ENCODE measurements at places on chromosomes 5 and 9.

- peak; percentile 72 for DNase-seq
These were observed at the start of gene MPDZ for GRCh38 chr9:13279284-13280141. Gene MPDZ, minus strand, starts transcription at chr9:13279692. Its CDS starts 29,377 bp downstream, at chr9:13250315.

- no peak for DNase-seq
These were observed 63.2 kb upstream of the GHR start for GRCh38 chr5:42360056-42360455.

- DNase-seq: no peak
These were observed 49.4 kb upstream of the ORM1 start for GRCh38 chr9:114273461-114273881.

- DNase-seq: no peak
These were observed 369.2 kb upstream of the PDE4D start for GRCh38 chr5:60262576-60263295.

DNA sequence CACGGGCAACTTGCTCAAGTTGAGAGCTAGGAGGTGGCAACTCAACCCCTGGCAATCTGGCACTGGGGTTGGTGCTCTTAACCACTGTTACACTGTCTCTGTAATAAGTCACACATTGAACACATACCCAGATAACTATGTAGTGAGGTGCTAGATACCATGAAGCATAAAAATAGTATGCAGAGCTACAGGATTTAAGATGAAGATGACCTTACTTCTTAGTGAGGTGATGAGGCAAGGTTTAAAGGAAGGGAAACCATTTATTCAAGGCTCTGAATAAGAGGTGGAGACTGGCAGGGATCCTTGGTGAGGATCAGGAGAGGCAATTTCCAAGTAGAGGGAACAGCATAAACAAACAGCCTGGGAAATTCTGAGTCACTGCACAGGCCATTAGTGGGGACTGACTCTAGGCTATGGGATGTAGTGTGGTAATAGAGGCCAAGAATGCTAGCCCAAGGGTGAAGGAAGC, 67.6 kb upstream of the NR3C1 start:
- no peak for DNase-seq

DNA sequence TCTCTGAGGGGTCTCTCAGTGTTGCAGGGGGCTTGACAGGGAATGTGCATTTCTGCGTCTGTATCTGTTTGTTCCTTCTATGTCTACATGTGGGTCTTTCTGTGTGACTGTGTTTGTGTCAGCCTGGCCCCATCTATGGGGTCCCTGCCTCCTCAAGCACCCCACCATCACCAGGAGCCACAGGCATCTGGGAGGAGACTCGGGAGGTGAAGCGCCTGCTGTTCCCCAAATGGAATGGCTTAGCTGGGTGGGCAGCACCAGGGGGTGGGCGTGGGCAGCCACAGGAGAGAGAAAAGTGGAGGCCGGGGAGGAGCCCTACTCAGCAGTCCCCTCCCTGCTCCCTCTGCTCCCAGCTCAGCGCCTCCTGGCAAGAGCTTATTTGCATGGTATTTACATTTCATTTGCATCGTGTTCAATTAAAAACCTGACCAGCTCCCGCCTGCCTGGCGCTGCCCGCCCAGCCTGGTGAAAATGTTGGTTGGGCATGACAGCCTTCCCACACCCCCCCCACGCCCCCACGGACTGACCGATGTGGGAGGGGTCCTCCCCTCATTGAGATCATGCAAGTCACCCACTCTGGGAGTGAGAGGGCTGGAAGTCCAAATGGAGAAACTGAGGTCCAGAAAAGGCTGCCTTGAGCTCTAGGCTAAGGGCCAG, 50.5 kb downstream of the CXXC5 start:
- peak; percentile 80 for DNase-seq

GRCh38 chr9:16069671-16070454, 517.0 kb downstream of the CCDC171 start:
- no peak for DNase-seq

DNA sequence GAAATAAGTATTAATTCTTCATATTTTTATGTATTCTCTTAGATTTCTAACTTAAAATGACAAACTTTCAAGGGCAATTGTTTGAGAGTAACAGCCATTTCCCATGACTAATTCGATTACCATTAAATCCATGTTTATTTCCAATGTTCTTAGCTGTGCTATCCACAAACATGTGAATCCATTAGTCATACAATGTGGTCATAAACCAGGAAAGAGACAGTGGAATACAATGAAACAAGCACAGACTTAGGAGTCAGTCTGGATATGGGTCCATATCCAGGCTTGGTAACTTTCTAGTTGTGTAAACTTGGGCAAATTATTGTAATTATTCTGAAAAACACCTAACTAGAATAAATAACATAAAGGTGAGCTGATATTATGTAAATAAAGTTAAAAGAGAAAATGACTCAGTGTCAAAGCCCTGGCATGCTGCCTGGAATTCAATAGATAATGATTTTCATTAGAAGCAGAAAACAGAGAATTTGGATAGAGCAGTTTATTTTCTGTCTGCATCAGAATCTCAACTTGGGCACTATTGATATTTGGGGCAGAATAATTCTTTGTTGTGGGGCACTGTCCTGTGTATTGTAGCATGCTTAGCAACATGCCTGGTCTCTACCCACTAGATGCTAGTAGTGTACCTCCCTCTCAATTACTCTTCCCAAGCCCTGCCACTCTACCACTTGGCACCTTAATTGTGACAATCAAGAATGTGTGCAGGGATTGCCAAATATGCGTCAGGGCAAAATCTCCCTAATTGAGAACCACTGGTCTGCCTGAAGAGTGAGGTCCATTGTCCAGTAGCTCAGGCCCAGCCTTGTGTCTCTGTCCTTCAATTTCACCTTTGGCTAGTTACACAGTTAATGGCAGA, 44.7 kb upstream of the SLC27A6 start:
- DNase-seq: no peak

DNA sequence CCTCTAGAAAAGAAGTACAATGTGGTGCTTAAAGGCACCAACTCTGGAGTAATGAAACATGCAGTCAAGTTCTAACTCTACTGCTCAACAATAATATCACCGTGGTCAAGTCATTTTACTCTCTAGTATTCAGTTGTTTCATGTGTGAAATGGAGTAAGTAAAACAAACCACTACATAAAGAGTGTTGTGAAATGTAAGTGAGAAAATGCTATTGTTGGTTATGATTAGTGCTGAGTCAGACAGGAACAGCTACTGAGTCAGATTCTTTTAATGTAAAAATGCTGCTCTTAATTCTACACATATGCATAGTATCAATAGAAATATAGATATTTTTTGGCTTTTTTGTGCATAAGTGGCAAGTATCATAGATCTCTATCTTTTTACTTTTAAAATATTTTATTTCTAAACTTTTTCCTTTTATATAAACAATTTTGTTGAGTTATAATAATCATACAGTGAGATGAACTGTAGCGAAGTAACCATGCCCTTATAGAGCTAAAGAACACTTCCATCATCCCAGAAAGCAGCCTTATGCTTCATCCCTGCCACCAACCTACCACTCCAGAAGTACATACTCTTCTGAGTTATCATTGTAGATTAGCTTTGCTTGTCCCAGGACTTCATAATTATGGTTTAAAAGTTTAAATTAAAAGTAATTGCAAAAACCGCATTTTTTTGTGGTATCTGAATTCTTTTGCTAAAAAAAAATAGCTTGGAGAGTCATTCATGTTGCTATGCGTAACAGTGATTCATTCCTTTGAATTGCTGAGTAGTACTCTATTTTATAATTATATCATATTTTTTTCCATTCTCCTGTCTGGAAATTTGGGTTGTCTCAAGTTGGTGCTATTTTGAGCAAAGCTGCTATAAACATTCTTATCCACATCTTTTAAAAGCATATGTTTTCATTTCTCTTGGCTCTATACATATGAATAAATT, 548.2 kb upstream of the CLINT1 start:
- DNase-seq: no peak

DNA sequence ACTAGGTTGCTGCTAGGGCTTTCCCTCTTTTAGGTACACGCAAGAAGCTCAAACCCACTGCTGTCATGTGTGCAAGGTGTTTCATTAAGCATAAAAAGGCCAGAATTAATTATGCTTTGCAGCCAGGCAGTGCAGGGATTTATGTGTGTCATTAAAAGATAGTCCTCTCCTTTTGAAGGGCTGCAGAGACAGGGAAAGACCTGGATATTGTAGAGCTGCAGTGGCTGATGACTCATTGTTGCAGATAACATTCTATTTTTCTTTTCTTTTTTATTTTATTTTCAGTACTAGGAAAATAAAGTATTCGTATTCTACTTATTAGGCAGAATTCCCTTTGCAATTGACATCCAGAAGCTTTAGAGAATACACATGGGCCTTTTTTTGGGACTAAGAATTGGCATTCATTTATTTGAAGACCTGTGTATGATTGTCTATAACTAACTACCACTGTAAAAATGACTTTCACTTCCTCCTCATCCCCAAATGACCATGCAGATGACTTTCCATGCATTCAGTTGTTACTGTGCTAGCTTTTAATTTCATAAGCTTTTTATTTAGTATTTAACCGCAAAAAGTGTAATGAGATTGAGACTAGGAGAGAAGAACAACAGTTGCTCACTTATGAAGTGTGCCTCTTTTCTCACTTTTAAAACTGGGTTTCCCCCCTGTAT, 113.0 kb downstream of the PAM start:
- DNase-seq: no peak

- DNase-seq: no peak
These were observed 335.2 kb upstream of the TARS1 start for GRCh38 chr5:33105521-33105941.

DNA sequence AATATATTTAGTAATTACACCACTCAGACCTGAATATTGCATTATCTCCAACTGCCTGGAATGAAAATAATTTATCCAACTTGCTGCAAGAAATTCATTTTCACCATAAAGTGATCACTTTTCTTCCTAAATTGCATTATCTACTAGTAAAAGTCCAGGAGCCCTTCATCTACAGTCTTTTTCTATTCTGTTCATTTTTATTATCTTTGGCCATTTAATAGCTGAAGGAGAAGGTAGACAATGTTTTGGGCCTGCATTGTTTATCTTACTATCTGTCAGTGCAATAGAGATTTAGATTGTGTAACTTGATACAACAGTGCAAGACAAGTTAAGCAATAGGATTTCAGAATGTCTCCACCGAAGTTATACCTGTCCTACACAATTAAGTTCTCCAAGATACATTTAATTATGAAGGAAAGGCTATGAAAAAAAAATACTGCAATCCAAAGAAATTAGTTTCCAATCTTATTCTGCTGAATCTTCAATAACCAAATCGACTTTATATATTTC, 1339.7 kb upstream of the CDH6 start:
- DNase-seq: no peak

GRCh38 chr5:4015709-4016108, 420.1 kb downstream of the IRX1 start:
- DNase-seq: no peak

DNA sequence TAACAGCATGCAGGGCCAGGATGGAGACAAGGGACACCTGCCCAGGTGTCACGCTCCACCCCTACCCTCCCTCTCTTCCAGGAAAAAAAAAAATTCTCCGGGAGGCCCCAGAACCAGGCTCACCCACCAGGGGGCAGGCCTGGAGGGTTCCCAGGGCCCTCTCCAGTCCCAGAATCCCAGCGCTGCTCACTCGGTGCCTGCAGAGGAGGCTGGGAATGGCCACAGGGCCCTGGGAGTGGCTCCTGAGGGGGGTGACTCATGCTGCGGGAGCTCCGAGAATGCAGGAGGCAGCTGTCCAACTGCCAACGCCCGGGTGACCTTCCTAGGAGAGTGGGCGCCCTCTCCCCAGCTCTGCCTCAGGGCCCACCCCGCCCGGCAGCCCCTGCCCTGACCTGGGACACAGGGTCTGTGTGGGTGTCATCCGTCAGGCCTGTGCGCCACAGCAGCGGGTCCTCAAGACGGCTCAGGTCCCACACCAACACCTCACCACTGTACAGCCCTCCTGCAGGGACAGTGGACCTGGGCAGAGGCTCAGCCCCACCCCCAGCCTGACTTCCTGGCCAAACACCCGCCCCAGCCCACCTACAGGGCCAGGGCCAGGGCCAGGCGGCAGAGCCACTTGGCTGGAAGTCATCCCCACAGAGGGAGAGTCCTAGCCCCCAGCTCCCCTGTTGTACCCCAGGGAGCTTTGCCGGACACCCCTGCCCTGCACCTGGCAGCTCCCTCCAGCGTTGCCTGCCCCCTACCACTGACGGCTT, 21.2 kb downstream of the DYNC2I2 start:
- no peak for DNase-seq

GRCh38 chr5:1840071-1840547, 38.9 kb downstream of the NDUFS6 start:
- no peak for DNase-seq

- no peak for DNase-seq
These were observed 364 bp downstream of the RPS6 start for GRCh38 chr9:19379697-19380046.

DNA sequence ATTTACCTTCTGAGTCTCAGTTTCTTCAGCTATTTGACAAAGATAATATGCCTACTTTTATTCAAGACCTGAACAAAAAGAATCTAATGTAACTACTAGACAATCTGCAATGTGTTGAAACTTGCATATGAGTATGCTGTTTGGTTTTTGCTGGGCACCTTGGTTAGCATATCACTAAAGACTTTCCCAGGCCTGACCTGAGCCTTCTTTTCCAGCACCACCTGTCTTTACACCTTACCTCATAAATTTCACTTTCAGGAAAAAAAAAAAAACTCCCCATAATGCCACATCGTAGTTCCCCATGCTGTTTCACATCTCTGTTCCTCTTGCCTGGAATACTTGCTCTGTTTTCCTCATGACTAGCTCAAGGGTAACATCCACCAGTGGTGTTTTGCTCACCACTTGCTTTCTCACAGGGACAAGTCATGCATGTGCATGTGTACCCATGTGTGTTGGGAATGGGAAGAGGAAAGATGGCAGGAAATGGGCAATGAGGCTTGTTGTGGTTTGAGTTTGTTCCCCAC, 45.6 kb upstream of the TLE4 start:
- DNase-seq: no peak

GRCh38 chr5:138938526-138938925, 63.4 kb upstream of the LRRTM2 start:
- no peak for DNase-seq

- DNase-seq: no peak
These were observed 161.4 kb downstream of the DOCK2 start for GRCh38 chr5:169798438-169798837.

DNA sequence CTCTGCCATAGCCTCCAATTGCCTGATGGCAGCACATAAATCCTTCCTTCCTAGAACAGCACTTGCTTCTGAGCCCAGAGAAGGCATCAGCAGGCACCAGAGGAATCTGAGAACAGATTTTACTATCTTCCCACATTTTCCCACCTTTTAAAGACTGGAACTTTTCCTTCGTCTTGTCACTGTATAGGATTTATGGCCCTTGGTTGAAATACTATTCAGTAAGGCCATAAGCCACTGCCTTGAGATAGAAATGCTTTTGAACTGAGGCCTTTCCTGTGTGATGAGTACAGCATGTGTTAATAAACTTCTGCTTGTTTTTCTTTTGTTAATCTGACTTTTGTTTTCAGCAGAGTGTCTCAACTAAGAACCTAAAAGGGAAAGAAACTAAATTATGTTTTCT, 84.3 kb downstream of the MRPS27 start:
- no peak for DNase-seq

GRCh38 chr9:23412046-23412445, 414.0 kb downstream of the ELAVL2 start:
- no peak for DNase-seq

- DNase-seq: no peak
These were observed 333.9 kb upstream of the SEMA6A start for GRCh38 chr5:116908537-116908936.

GRCh38 chr5:926417-927171, 33.9 kb downstream of the TRIP13 start:
- peak; percentile 6 for DNase-seq

All from midbrain (tissue), 1 donor.